ENCODE measurements at places on chromosomes 3 and 15.

- no peak for DNase-seq
Measured at GRCh38 chr15:42267286-42267685, 5.7 kb upstream of the GANC start.

GRCh38 chr15:41990691-41991090 lies 18.3 kb upstream of the EHD4 start:
- DNase-seq = no peak

- DNase-seq = no peak
Measured at GRCh38 chr15:78642331-78642730, 1.3 kb upstream of the CHRNB4 start.

GRCh38 chr3:156793851-156794250 lies 32.3 kb upstream of the LEKR1 start:
- DNase-seq = no peak

GRCh38 chr15:64521726-64522164 lies 61.4 kb downstream of the ZNF609 start:
- DNase-seq = no peak

DNA sequence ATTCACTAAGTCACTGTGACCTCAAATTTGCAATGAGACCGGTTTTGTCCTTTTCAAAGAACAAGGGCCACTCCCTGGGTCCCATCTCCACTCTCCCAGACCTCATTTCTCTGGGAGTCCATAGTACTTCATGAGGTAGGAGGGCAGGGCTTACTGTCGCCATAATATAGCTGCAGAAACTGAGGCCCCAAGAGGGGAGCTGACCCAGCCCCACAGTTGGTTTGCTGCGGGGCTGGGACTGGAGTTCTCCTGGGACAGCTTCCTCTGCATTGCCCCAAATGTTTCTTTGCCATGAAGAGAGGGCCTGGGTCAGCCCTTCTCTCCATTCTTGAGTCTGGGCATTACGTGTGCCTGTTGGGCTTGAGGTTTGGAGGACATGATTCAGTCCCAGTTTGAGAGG lies 60.1 kb downstream of the ITGA11 start:
- no peak for DNase-seq

DNA sequence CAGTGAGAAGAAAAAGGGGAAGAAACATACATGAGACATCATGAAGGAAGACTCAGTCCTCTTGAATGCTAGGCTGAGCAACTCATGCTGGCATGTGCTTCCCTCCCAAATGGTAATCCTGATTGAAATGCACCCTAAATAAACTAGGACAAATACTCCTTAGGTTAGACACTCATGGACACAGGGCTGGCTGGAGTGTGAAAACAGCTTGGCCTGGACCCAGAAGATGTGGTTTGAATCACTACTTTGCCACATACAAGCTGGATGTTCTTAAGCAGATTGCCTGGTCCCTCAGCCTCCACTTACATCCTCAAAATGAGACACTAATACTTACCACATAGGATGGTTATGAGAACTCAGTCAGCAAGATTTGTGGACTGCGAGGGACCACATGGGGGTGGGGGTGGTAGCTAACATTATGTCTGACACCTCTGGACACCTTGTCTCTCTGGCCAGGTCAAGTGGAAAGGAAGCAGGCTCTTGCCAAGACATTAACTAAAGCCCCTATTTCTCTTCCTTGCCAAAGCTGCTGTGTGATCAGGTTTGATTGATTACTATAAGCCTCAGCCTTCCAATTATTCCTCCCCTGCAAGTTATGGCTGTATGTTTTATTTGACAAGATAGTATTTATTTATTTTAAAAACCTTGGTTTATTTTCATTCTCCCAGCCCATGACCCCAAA lies 138.9 kb upstream of the SLC7A14 start:
- DNase-seq = no peak

- DNase-seq = no peak
Measured at GRCh38 chr3:195059471-195060216, 211.3 kb downstream of the XXYLT1 start.

- DNase-seq = no peak
Measured at GRCh38 chr3:17674082-17674686, 68.2 kb downstream of the TBC1D5 start.

DNA sequence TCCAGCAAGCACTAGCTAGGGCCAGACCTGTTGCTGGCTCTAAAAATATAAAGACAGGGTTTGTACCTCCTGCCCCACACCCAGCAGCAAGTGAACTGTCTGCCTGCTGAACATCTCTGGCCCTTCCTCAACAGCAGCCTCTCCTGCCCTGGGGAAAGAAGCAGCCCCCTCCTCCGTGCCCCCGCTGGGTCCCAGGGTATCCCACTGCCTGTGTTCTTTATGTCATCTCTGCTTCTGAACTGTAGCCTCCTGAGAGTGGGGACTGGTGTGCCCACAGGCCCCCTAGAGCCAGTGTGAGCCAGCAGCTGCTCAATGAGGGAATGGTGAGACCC lies 54.5 kb downstream of the ACAD9 start:
- no peak for DNase-seq

GRCh38 chr15:70715840-70716485 lies 47.4 kb downstream of the UACA start:
- DNase-seq = no peak

GRCh38 chr3:186220365-186220764 lies 111.5 kb upstream of the ETV5 start:
- no peak for DNase-seq

DNA sequence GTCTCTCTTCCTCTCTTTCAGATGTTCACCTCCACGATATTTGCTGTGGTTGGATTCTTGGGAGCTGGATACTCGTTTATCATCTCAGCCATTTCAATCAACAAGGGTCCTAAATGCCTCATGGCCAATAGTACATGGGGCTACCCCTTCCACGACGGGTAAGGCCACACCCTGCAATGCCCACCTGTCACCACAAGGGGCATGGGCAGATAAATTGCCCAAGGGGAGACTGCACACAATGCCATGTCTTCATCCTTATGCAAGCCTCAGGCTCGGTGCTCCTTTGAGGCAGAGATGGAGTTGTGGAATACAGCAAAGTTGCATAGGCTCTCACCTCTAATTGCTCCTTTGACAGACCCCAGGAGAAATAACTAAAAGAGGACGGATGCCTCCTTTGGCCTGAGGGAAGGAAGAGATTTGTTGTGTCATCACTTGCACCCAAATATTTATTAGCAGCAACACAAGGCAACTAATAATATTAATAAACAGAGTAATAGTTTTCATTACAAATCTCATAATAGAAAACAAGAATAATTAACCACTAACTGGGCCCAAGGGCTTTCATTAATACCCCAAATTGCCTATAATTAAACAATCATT lies 13.2 kb downstream of the TM4SF4 start:
- DNase-seq = no peak

DNA sequence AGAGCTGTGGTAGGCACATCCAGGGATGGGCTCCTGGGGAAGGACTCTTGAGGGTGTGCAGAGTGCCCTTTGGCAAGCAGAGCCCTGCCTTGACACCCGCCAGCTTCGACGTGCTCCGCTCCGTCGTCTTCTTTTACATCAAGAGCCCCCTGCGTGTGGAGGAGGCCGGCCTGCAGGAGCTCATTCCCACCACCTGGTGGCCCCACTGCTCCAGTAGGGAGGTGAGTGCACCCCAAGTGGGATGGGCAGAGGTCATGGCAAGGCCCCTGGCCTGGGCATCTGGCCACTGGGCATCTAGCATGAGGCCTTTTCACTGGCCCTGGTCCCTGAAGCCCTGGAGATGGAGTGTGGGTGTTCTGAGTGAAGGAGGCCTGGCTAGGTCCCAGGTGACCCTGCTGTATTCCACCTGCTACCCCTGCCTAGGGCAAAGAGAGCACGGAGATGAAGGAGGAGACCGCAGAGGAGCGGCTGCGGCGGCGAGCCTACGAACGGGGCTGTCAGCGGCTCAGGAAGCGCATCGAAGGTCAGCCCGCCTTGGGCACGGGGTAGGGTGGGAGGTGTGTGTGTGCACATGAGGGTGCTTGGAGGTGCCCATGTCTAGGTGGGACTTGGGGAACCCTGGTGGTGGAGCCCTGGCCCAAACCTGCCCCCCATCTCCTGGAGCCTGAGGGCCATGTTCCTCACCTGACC lies 12.2 kb downstream of the RNF123 start:
- no peak for DNase-seq

DNA sequence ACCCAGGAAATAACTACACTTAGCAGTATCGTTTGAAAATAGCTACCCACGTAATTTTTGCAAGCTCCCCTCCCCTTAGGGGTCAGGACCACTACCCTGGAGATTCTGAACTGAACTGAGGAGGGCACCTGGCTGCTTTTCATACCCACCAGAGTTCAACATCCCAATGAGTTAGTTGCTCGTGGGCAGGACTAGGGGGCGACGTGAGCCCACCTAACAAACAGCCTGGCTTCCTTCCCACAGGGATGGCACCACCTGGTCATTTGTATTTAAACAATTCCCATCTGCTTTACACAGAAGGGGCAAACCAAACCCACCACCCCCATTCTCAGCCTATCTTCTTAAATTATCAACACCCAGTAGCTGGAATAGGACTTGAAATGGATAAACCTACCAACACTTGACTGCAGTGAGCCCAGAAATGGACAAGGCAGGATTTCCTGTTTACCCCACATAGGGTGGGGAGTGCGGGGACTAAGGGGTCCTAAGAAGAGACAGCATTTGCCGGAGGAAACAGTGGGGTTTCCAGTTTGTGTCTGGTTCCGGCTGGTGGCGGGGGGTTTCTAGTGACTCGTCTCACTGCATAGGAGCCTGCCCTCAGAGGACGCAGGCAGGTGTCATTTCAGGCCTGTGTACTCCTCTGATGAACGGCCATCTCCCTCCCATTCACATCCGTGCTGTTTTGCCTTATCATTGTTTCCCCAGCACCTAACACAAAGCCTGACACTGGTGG lies 11.6 kb upstream of the VGLL4 start:
- DNase-seq = no peak

GRCh38 chr15:44427756-44428724 lies 611 bp downstream of the CTDSPL2 start:
- DNase-seq = no peak

- no peak for DNase-seq
Measured at GRCh38 chr15:55003965-55004873, 192.5 kb downstream of the RSL24D1 start.

DNA sequence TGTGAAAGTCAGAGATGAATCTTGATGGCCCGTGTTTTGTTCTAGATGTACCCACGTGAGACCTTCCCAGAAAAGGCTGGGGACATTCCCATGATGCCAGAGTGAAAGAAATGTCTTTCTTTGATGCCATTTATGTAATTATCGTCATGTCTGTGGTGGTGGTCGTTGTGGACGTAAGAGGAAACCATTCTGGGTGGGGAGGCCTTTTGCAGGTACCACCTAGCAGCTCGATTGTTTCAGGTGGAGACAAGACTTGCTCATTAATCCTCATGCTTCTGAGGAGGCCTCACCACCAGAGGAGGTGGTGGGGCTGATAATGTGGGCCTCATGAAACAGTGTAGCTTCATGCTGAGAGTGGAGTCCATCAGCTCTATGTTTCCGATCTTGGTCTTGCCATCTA lies 58.1 kb upstream of the USP3 start:
- DNase-seq = no peak

DNA sequence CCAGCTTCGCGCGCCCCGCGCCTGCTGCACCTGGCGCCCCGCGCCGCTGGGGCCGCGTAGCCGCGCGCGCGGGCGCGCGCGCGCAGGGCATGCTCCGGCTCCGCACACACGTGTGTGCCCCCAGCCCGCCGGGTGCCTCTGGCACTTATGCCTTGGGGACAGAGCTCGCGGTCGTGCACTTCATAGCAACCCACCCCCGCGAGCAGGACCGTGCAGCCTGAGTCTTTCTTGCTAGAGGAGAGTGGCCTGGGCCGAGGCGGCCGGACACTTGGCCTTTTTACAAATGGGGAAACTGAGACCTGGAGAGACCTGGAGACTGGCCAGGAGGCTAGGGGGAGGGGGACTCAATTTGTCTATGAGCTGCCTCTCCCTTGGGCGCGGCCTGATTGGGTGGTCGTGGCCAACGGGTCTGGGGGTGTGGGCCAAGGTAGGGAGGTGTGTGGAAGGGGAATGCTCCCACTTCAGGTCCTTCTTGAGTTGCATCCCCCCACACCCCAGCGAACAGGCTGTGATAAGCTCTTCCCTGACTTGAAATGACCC lies 562 bp downstream of the NBEAL2 start:
- DNase-seq = no peak

DNA sequence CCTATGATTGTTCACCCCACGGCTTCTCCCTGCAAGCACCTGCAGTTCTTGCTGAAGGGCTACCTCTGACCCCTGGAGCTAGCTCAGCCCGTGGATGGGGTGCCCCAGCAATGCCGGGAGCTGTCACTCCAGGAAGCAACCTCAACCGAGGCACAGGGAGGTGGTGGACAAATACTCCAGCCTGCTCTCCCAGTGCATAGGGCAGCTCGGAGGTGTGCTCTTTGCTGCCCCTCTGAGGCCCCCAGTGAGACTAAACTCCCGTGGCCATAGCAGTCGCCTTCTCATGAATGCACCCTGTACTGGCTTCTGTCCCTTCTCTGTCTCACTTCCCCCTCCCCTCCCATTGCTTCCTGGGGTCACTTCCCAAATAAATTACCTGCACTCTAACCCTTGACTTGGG lies 48.5 kb downstream of the LINGO1 start:
- no peak for DNase-seq

GRCh38 chr3:78879295-78879860 lies 888.4 kb downstream of the ROBO1 start:
- no peak for DNase-seq

GRCh38 chr3:27696906-27697305 lies 25.2 kb downstream of the EOMES start:
- no peak for DNase-seq

- DNase-seq = no peak
Measured at GRCh38 chr3:13561967-13562366, 13.0 kb downstream of the FBLN2 start.

- DNase-seq = no peak
Measured at GRCh38 chr15:46297766-46298165, 662.9 kb downstream of the SQOR start.

DNA sequence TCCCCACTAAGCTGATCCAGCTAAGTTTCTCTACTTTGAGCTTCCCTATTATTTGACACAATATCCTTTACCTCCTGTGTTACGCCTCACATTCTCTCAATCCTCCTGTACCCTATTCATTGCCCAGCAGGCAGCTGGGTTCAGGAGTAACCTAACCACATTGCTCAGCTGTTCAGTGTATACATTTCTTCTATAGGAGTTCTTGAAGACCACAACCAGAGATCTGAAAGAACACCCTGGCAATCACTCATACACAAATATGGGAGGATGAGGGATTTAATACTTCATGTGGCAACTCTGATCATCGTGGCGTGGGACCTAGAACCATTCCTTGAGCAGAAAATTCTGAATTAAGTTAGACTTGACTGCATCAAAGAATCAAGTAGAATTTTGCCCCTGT lies 346.8 kb upstream of the ARPP21 start:
- no peak for DNase-seq

- no peak for DNase-seq
Measured at GRCh38 chr3:114639171-114639570, 345.3 kb downstream of the TIGIT start.
